Activated naive CD8-positive, alpha-beta T cell treated with anti-CD3 and anti-CD28 coated beads, Interleukin-2, amount 10 ng/mL, durations not matched to agents 7 days and 5 days (primary cell): ENCODE measurements at places on chromosomes 7 and 10. TPM values are rescaled to one million over a fixed set of nuclear protein-coding genes. Genes with fewer than 3 reads are reported as not detected.

DNA sequence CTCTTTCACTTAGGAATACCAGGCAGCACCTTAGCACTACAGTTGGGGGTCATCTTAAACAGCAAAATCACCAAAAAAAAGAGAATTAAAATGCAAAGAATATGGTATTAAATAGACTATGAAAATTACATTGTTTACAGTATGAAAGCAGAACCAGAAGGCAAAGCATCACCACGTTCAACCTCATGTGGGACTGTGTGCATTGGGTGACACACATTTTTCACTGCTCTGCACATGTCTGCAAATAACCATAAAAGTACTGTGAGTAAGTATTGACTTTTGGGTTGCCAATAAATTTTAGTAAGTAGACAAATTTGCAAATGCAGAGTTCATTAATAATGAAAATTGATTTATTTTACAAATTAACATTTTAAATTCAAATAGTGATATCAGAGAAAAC is 232.1 kb upstream of the ZWINT start:
- DNase-seq: no peak

DNA sequence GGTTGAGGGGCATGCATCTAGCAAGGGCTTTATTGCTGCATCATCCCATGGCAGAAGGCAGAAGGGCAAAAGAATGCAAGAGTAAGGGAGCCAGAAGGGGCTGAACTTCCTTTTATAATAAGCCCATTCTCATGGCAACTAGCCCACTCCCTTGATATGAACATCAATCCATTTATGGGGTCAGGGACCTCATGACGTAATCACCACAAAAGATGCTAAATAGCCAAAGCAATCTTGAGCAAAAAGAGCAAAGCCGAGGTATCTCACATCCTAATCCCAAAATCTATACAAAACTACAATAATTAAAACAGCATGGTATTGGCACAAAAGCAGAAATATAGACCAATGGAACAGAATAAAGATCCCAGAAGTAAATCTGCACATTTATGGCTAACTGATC is 499.9 kb downstream of the ATRNL1 start:
- no peak for DNase-seq

GRCh38 chr7:45890902-45891461 is 2.7 kb downstream of the IGFBP1 start:
- DNase-seq: no peak

- DNase-seq: no peak
Observed at GRCh38 chr10:22539579-22540298, 174.6 kb downstream of the PIP4K2A start.

DNA sequence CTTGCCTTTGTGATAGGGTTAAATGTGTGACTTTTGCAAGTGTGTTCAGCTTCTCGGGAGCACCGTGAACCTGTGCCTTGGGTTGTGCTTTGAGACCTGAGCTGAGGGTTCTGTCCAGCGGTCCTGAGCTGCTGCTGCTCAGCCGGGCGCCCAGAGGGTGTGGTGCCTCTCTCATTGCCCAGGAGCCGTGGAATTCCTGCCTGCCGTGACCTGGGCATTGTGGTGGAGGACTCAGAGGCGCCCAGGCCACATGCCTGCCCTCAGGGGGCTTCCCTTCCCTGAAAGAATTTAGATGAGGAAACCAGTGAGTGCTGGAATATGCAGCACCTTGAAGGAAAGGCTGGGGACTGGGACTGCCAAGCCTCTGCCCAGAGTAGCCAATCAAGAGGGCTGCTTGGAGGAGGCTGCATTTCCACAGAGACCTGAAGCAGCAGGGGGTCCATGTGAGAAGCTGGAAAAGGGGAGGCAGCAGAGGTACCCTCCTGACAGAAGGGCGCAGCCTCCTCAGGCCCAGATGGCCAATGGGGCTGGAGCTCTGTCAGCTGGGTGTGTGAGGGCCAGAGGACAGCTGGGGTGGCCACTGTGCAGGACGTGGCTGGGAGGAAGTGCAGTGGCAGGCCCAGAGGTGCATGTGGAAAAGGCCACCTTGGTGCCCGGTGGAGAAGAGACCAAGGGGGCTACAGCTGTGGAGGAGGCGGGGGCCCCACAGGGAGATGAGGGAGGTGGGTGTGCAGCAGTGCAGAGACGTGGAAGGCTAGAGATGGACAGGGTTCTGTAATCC is 107.3 kb downstream of the NKX6-2 start:
- peak; percentile 15 for DNase-seq

GRCh38 chr10:104925232-104925851 is 284.3 kb downstream of the SORCS3 start:
- no peak for DNase-seq

- DNase-seq: no peak
Observed at GRCh38 chr10:60986791-60987190, 42.8 kb upstream of the RHOBTB1 start.

The ING3 gene
- total RNA-seq: 20.4 TPM

DNA sequence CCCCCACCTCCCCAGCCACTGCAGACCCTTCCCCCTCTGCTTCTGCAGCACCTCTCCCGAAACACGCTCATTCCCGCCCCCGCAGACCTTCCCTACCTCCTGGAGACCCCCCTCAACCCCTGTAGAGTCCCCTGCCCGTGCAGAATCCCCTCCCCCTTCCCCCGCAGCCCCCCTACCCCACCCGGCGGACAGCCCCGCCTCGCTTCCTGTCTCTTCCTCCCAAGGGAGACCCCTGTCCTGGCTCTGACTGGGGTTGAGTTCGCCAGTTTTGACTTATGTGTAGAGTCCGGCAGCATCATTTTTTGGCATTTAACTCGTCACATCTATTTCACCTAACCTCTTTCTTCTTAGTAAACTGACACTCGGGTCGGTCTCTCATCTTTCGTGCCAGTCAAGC is 54.0 kb downstream of the ALOX5 start:
- no peak for DNase-seq

DNA sequence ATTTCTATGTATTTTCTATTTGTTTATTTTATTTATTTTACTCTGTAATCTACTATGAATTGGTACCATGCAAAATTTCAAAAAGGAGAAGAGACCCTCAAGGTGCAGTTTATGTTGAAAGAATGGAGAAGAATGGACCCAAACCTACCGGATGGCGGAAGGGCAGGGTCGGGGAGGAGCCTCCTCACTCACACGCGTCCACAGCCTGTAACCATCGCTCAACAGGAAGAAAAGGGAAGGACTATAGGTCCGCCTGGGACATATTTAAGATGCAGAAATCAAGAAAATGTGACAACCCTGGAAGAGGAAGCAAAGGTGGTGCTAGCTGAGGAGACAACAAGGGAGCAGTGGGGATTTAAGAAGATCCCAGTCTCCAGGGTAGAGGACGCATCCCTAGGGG is 158.4 kb downstream of the COBL start:
- no peak for DNase-seq

The AKR1D1 gene
- total RNA-seq: not detected

- DNase-seq: no peak
Observed at GRCh38 chr7:158369290-158369689, 218.3 kb downstream of the PTPRN2 start.

The CEP55 gene
- total RNA-seq: 50.7 TPM

- DNase-seq: no peak
Observed at GRCh38 chr10:16505161-16505560, 16.5 kb downstream of the C1QL3 start.

The ABLIM1 gene
- total RNA-seq: 137 TPM

The POP7 gene
- 32.8 TPM for total RNA-seq

DNA sequence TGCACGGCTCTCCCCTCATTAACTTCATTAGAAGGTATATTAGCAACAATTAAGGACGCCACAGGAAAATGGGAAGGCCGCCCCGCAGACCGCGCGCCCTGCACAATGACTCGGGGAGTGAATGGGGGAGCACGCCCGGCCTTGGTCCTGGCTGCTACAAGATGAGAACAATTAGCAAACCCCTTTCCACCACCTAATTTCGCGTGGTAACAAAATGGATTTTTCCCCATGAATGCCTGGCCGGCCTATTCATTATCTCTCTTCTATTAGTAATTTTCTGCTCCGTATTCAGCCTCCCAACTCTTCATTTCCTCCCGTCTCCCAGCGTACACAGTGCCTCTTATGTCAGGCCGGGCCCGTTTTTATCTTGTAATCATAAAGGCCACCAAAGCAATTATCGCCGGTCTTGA is 346.9 kb downstream of the DNAJB6 start:
- no peak for DNase-seq

The SEMA3E gene
- not detected for total RNA-seq

DNA sequence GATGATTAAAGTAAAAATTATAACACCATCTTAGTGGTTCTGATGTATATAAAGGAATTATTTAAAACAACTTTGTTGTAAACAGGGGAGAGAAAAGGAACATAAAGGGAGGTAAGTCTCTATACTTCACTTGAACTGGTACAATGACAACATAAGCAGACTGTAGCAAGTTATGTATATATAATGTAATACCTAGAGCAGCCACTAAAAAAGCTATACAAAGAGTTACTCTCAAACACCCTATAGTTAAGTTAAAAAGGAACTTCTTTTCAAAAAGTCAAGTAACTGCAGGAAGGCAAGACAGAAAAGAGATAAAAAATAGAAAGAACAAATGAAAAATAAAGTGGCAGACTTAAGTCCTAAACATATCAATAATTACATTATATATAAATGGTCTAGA is 82.3 kb downstream of the ZNF503 start:
- no peak for DNase-seq

- DNase-seq: no peak
Observed at GRCh38 chr7:147968046-147968610, 622.4 kb upstream of the C7orf33 start.

GRCh38 chr7:51645702-51646298 is 329.2 kb upstream of the COBL start:
- DNase-seq: no peak

The SLC13A1 gene
- not detected for total RNA-seq

DNA sequence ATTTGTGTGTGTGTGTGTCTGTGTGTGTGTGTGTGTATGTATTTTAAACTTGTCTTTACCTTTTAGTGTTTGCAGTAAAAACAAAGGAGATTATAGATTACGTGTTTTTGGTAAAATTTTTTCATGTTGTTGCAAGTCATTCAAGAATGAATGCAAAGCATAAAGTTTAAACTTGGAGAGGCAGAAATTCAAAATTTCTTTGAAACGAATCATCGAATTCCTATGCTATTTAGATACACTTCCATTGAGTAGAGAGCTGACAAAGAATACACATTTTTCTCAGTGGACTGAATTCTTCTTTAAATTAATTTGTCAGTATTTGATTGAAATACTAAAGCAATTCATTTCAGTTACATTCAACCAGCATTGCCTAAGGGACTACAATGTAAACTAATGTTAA is 66.0 kb upstream of the HDAC9 start:
- no peak for DNase-seq

DNA sequence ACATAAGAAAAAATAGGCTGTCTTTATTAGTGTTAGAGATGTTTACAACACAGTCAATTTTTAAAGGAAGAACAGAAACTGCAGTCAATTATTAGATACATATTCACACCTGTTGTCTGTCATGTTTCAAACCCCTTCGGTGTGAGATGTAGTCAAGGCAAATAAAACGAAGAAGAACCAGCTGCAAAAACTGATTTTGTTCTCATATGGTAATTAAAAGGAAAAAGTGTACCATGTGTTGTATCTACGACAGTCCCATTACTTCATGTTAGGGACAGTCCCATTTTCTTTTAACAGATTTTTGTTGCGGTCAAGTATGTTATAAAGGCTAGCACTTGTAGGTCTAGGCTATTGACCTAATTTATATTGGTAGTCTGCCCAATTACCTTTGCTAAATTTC is 149.4 kb downstream of the LRRN3 start:
- no peak for DNase-seq

DNA sequence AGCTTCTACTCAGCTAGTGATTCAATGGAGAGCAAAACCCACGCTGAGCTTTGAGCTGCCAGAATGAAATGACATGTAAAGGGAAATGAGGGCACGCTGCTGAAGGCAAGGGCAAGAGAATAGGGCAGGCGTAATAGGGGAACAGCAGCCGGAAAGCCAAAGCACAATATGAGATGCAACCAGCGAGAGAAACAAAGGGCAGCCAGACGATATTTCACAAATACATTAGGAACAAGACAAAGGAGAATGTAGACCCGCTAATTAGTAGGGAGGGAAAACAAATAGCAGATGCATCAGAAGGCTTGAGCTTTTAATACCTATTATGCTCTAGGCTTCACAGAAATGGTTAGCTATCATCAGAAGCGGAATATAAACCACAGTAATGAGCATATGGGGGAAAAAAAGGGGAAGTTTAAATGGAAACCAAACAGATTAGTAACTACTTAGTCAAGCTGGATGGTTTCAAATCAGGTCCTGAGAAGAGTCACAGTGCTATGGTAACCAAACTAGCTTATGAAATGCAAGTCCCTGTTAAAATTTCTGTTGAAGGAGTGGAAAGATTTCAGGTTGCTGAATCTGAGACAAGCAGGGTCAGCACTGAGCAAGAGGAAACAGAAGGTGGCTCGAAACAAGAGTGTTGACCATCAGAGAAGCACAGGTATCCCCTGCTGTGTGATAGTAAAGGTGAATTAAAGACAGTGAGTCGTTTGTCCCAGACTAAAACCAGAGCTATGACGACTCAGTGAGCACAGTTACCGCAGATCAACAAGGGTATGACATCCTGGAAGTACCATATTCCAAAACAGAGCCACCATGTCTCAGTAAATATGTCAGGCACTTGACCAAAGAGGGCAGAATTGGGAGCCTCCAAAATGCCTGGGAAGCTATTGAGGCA is 496.9 kb upstream of the CELF2 start:
- DNase-seq: no peak

The GPR37 gene
- total RNA-seq: not detected

DNA sequence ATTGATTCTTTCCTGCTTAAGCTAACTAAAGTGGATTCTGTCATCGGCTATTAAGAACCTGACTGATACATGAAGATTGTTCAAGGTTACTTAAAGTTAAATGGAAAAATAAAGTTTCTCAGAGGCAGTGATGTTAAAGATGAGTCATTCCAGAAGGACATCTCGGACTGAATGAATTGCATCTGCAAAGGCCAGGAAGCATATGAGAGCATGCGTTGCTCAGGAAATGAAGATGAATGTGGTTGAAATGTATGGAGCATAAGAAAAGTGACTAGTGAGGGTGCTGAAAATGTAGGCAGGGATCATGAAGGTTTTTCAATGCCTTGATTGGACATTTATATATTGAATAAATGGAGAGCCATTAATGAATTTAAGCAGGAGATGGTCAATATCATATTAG is 133.9 kb upstream of the GHITM start:
- no peak for DNase-seq

DNA sequence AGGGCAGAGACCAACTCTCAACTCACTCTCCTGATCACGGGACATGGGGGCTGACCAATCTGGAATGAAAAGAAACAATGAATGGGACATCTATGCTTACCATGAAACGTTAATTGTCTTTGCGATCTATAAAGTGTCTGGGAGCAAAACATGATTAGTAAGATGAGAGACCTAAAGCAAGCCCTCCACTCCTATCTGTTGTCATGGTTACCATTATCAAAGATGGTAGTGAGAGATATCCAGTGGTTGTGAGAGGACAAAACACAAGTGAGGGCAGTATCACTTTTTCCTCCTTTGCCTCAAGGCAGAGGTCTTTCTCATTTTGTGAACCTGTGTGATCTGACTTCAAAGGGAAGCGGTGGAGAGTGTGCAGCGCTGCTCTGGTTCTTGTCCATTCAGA is 130.1 kb downstream of the LSM5 start:
- no peak for DNase-seq

The PROSER2 gene
- 1.0 TPM for total RNA-seq

The FKBP6 gene
- not detected for total RNA-seq
